Activated naive CD8-positive, alpha-beta T cell treated with anti-CD3 and anti-CD28 coated beads for 36 hours (primary cell): ENCODE measurements at places on chromosomes 3 and 15.
A peak's percentile ranks its signal among the peaks of the same experiment; 100 is the strongest.

DNA sequence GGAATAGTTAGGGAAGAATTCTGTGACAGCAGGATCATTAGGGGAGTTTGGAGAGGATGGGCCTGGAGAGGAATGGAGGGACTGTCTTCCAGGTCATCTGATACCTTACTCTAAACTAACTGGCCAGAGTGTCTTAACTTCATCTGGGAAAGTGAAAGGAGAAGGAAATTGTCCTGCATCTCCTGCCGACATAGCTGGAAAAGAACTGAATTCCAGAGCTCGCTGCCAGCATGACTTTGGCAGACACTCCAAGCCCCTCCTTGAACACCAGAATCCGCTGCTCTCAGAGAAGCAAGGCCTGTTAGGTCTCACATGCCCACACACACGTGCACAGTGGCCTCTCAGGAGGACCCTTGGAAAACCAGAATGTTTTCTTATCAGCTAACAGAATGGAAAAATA, 10.5 kb downstream of the ABI3BP start:
- no peak for DNase-seq

DNA sequence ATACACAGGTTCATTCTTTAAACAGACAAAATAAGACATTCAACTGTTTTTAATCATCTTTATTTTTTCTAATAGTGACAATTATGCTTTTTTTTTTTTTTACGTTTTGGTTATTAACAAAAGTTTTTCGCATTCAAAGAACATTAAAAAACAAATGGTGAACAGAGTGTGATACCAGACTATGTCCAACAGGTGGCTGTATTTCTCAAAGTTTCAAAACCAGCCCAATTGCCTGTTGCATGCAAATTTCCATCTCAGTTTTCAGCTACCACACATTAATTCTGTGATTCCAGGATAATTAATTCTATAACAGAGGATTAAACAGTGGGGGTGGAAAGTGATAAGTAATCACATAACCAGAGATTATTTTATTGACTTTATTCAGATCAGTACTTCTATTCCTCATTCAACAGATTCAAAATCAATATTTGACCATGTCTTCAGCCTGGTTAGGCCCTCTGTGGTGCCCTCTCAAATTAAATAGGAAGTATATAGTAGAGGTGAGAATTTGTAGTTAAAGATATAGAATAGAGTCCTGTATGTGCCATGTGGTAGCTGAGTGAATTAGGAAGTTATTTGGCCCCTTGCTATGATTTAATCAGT, 122.2 kb upstream of the DCBLD2 start:
- DNase-seq: no peak

DNA sequence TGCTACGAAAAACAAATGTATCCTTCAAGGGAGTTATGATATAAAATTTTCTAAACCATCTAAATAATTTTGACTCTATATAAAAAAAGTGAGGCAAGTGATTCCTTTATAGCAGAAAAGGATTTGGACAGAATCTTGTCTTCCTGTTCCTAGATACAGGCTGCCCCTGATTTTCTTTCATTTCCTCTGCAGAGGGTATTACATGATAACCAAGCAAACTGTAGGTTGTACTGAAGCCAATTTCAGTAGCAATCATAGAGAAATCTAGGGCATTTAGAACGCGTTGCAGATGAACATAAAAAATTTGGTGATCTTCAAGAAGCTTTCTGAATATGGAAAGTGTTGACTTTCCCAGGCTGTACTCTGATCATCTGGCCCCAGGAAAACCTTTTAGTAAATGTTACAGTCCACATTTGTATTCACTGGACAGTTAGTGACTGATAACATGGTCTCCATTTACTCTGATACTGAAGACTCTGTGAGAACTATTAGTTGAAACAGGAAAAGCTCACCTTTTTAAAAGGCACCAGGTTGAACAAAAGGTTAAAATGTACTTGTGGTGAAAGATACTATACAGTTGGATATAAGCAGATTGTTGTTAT, 9.1 kb upstream of the UTS2B start:
- no peak for DNase-seq

DNA sequence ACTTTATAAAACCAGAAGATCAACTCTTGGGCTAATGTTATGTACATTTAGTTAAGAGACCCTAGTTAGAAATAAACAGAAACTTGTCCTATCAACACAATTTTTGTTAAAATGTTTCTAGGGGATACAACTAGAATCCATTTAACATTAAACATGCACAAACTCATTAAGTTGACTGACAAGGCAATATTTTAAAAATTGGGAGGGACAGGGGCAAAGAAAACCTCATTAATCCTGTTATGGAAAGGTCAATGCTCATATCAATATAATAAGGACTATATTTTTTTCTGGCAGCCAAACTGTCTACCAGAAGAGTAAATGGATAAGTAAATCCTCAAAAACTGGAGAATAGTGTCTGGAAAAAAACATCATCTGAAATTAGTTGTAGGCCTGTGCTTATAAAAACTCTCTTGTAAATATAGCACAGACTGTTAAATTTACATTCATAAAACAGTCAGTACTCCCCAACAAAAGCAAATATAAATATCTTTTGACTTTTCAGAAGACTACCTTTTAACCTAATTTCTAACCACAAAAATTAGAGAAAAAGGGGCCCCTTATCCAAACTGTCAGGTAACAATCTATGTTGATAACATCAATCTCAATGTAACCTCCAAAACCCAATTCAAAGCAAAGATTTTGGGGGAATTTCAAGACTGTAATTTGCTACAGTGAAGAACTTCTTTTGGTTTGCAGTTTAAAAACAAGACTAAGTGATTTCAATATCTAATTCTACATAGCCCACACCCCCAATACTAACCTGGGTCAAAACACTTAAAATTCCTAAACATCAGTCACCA, 4.2 kb downstream of the TRA2B start:
- DNase-seq: no peak

DNA sequence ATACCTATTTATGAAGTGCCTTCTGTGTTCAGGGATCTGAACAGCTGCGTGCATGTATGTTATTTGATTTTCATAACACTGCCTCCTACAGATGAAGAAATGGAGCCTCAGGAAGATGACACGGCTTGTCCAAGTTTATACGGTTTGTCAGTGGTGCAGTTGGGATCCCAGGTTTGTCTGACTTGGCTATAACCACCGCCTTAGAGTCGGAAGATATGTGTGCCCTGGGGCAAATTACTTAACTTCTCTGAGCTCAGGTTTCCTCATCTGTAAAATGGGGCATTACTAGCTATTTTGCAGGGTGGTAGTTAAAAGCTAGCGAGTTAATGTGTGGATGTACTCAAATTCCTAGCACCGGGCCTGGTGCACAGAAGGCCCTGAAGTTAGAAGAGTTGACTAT, 54.1 kb upstream of the ANP32A start:
- no peak for DNase-seq

DNA sequence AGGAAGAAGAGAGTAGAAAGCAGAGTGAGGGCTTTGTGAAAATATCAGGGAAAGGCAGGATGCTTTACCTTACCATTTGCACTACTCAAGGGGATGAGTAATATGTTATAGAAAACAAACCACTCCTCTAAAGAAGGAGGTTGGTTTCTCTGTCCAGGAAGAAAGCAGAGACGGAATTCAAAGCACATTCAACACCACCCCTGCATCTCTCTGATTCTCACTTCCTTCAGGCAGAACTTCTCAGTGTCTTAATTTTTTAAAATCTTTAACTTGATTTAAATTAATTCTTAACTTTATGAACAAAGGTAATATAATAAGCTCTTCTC, 82.4 kb downstream of the NR2F2 start:
- no peak for DNase-seq

DNA sequence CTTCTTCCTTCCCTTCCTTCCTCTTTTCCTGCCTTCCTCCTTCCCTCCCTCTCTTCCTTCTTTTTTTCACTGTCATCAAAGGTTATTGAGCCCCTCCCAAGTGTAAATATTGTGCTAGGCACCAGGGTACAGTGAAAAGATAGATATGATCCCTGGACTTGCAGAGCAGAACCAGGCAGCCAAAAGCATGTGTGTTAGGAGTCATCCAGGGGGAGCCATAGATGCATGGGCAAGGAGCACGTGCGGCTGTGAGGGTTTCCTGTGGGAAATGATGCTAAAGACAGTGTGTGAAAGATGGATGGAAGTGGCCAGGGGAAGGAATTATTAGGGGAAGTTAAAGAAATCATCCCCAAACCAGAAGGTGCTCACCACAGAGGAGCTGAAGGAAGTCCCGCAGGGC, 65.2 kb downstream of the NR2F2 start:
- DNase-seq: no peak

DNA sequence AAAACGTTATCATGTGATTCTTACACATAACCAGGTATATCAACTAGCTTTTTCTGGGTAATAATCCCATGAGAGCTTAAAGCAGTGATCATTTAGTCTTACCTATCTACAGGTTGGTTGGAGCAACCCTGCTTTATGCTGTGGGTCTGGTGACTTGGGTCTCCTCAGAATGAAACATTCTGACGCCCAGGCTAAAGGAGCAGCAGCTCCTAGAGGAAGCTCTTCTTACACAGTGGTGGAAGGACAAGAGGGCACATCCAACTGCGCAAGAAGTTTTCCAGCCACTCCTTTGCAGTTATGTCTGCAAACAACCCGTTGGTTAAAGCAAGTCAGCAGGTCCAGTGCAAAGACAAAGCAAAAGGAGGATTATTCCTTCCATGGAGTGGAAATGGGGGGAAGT, 377.5 kb downstream of the EDEM1 start:
- DNase-seq: no peak

- DNase-seq: no peak
These were observed 15.0 kb upstream of the SRP14 start for GRCh38 chr15:40053831-40054604.

GRCh38 chr3:156859578-156859977, 33.4 kb downstream of the LEKR1 start:
- DNase-seq: no peak

GRCh38 chr3:114816052-114816451, 331.0 kb downstream of the ZBTB20 start:
- DNase-seq: no peak

DNA sequence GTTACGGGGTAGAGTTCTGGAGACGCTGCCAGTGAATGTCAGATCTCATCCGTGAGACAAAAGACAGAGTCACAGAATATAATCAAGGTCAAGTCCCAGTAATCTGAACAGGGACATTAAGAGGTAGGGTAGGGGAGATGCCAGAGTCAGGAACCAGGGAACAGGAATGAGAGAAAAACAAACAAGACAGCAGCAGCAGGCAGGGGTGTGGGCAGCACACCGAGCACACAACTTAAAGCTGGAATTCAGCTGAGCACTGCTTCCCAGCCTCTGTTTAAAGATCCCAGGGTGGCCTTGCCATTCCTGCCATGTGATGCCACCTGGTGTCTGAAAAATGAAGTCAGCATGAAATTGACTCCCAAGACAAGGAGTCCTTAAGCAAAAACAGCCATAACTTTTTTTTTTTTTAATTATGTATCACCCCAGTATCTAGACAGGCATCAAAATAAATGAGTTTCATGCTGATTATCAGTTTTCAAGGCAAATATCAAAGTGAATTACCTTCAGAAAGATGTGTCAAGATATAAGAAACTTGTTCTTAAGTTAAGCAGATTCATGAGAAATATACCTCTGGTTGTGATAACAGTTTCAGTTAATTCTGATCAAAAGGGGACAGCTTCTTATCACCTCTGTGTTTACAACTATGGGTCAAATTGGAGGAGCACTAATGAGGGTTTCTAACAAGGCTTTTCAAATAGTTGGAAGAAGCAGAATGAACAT, 203.7 kb downstream of the SLC9A9 start:
- peak; percentile 14 for DNase-seq

- DNase-seq: no peak
These were observed 21.6 kb upstream of the RASA2 start for GRCh38 chr3:141465221-141465620.

DNA sequence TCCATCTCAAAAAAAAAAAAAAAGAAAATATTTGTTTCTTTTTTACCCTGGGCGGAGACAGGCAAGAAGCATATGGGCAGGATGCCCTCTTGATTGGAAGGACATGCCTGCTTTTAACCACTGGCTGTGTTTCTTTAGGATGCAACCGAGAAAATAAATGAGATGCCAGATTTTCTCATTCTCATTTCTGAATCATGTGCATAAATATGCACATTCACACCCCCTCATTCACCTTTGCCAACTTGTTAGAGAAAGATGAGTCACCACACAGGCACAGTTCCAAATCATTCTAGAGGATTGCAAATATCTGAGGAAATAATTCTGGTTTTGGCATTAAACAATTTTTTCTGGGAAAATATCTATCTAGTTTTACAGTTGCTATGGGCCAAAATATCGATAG, 3.3 kb downstream of the LIPH start:
- no peak for DNase-seq

GRCh38 chr3:16286161-16286560, 21.1 kb downstream of the OXNAD1 start:
- DNase-seq: peak; percentile 74

DNA sequence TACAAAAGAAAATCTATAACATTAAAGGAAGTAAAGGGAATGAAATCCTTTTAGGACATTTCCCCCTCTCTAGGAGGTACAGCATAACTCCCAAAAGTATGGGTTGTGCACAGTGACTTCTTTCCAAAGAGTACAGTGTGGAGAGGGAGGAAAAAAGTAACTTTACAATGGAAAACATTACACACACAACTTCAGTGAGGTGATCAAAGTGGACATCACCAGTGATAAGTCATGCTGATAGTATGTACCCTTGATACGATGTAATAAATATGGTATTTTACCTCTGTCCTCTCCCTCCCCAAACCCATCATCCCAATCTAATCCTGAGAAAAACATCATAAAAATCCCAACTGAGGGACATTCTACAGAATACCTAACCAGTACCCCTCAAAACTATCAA, 10.8 kb downstream of the PLD1 start:
- DNase-seq: no peak

DNA sequence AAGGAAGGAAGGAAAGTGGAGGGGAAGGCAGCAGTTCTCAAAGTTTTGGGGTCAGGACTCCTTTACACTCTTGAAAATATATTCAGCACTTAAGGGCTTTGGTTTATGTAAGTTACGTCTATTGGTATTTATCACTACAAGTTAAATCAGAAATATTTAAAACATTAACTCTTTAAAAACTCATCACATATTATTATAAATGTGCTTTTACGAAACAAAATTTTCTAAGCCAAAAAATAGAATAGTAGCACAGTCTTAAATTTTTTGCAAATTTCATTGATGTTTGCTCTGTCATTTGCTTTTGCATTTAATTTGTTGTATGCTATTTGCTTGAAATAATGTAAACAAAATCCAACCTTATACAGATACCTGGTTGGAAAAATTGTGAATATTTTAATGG, 7.5 kb downstream of the UBE2Q2 start:
- no peak for DNase-seq

DNA sequence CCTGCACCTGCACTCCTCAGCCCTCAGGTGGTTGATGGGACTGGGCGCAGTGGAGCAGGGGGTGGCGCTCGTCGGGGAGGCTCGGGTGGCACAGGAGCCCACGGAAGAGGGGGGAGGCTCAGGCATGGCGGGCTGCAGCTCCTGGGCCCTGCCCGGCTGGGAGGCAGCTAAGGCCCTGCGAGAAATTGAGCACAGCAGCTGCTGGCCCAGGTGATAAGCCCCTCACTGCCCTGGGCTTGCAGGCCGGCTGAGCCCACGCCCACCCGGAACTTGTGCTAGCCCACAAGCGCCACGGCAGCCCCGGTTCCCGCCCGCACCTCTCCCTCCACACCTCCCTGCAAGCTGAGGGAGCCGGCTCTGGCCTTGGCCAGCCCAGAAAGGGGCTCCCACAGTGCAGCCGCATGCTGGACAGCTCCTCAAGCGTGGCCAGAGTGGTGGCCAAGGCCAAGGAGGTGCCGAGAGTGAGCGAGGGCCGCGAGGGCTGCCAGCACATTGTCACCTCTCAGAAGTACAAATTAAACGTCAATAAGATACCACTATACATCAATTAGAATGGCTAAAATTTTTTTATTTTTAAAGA, 5.1 kb upstream of the VHL start:
- DNase-seq: no peak
